ENCODE measurements at places on chromosomes 12 and 14.
A peak's percentile ranks its signal among the peaks of the same experiment; 100 is the strongest.

DNA sequence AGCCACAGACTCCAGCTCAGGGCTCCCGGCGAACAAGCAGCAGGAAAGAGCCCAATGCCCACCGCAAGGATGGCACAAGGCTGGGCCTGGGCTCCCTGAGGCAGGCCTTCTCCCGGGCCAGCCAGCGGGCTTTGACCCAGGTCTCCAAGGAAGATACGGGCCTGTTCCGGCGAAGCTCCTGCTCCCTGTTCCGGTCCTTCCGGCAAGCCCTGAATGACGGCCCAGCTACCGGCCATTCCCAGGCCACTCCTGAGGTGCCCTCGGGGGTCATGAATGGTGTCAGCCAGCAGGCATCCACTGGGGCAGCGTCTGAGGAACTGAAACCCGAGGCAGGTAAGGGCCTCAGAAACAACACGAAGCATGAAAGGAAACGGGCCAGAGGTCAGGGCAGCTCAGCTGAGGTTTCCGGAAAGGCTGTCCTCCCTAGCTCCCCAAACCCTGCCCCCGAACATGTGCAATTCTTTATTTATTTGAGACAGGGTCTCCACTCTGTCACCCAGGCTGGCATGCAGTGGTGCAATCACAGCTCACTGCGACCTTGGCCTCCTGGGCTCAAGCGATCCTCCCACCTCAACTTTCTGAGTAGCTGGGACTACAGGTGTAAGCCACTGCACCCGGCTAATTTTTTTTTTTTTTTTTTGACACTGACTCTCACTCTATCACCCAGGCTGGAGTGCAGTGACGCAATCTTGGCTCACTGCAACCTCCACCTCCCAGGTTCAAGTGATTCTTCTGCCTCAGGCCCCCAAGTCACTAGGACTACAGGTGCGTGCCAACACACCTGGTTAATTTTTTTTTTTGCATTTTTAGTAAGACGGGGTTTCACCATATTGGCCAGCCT is 6.0 kb downstream of the EXOC3L4 start:
- no peak overlapping the region for H3K4me3 ChIP-seq
- H3K27ac ChIP-seq: no peak overlapping the region
- no peaks in the 10 kb centered on the region for H3K36me3 ChIP-seq
- H3K4me1 ChIP-seq: peaks cover 3% of the 10 kb centered on the region

GRCh38 chr14:105201925-105202513 is 20.9 kb upstream of the NUDT14 start:
- no peak for DNase-seq
- no peak overlapping the region for H3K27ac ChIP-seq
- H3K36me3 ChIP-seq: no peaks in the 10 kb centered on the region
- no peak overlapping the region for H3K4me3 ChIP-seq

- no peaks in the 10 kb centered on the region for H3K4me1 ChIP-seq
- H3K36me3 ChIP-seq: no peaks in the 10 kb centered on the region
- no peak overlapping the region for H3K4me3 ChIP-seq
Observed at GRCh38 chr14:98819132-98819866, 452.7 kb downstream of the BCL11B start.

DNA sequence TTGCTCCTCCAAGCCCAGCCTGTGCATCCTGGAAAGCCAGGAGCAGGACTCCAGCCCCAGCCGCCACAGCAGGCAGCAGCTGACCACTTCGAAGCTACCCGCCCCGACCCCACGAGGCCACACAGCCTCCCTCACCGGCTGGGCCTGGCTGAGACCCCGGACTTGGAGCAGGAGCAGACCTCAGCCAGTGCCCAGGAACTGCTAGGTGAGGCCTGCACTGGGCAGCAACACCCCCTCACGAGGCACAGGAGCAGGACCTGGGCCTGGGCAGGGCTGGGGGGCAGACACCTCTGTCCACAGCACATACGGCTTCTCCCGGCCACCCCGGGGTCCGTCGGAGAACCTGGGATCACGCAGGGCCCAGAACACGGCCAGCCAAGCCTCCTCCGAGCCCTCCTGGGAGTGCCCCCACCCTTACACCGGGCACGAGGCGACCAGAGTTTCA is 137.4 kb upstream of the C14orf180 start:
- peak; percentile 57 for DNase-seq
- H3K4me1 ChIP-seq: no peaks in the 10 kb centered on the region
- no peaks in the 10 kb centered on the region for H3K36me3 ChIP-seq
- no peak overlapping the region for H3K4me3 ChIP-seq
- no peaks in the 10 kb centered on the region for H3K27me3 ChIP-seq

GRCh38 chr12:130334937-130335336 is 2.8 kb upstream of the PIWIL1 start:
- no peak overlapping the region for H3K27ac ChIP-seq
- no peaks in the 10 kb centered on the region for H3K27me3 ChIP-seq
- H3K4me3 ChIP-seq: no peak overlapping the region
- no peaks in the 10 kb centered on the region for H3K4me1 ChIP-seq

DNA sequence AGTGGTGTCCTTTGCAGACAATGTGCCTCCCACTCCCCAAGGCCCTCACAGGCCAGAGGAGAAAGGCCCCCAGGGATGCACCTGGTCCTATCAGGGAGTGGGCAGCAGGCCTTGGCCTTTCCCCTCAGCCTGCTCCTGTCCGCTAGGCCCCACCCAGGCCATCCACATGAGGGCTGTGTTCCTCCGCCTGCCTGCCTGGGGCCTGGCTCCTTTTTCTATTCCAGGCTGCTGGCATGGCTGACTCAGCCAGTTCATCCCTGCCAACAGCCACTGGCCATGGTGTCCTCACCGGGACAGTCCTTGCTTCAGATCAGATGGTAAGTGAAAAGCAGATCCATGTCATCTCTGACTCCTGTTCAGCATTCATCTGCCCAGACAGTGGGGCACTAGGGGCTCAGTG is 13.4 kb downstream of the ISM2 start:
- no peaks in the 10 kb centered on the region for H3K36me3 ChIP-seq
- no peak overlapping the region for H3K4me3 ChIP-seq
- no peaks in the 10 kb centered on the region for H3K4me1 ChIP-seq
- H3K27me3 ChIP-seq: no peaks in the 10 kb centered on the region
- DNase-seq: no peak

DNA sequence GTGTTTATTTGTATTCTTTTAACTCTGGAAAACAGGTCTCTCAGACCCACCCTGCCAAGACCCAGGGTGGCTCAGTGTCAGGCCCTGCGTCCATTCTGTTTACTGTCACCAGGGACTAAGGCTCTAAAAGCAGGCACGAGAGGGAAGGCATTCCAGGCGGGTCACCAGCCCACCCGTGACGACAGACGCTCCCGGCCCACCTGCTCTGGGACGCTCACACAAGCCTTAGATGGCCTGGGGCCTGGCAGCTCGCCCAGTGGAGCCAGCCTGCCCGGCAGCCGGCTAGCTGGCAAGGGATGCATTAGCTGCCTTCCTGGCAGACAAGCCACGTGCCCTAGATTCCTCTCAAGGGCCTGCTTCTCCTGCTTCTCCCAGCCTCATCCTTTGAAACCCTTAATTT is 9.2 kb upstream of the NUAK1 start:
- no peaks in the 10 kb centered on the region for H3K36me3 ChIP-seq
- H3K4me1 ChIP-seq: peaks cover 4% of the 10 kb centered on the region
- no peaks in the 10 kb centered on the region for H3K27me3 ChIP-seq
- peak overlapping the region; percentile 57 for H3K27ac ChIP-seq

DNA sequence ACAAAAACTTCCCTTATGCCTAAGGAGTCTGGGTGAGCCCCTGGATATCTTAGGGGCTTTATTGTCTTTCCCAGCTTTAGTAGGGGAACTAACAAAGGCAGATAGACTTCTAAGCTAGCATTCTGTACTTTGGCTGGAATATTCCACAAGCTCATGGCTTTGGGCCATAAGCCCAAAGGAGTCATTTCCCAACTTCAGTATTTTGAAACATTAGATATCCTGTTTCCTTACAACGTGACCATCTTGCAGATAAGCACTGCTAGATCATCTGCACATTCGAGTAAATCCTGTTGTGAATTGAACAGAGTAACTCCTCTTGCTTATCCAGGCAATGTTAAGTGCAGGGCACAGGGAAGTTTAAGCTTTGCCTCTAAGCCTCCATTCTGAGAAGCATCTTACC is 70.6 kb upstream of the ACTN1 start:
- no peaks in the 10 kb centered on the region for H3K27me3 ChIP-seq
- no peak overlapping the region for H3K4me3 ChIP-seq
- peak overlapping the region; percentile 92 for H3K27ac ChIP-seq

DNA sequence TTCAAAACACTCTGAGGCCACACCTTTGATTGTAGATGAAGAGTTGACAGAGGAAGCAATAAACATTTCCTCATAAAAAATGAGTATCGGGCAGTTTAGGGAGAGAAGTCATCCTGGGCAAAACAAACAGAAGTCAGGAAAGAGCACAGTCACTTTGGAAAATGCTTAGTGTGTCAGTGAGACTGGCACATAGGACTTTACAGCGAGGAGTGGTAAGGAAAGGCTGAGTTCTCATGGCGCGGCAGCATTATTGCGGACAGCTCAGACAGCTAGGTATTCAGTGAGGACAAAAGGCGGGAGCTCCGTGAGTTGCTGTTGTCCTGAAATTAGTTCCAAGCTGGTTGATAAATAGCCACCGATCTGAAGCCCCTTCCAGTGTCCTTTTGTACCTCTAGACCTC is 229.9 kb downstream of the SNAPC1 start:
- no peak overlapping the region for H3K4me3 ChIP-seq
- H3K36me3 ChIP-seq: no peaks in the 10 kb centered on the region
- H3K27ac ChIP-seq: no peak overlapping the region
- no peaks in the 10 kb centered on the region for H3K27me3 ChIP-seq
- DNase-seq: no peak

DNA sequence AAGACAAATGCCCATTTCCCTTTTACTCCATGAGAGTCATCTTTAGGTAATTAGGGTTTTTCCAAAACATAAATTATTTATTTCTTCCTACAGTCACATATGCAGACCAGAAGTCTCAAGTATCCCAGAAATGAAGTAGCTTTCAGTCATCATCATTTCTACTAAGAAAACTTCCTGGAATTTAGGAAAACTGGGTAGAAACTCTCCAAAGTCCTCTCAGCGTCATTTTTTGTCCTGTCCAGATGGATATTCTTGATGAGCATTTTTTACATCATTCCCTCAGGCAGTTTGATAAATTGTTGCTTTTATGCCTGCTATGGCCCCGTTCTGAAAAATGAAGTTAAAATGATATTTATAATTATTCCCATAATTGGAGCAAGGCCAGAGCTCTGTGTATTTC is 93.9 kb upstream of the DCN start:
- H3K4me1 ChIP-seq: peaks cover 5% of the 10 kb centered on the region
- no peak for DNase-seq
- H3K4me3 ChIP-seq: no peak overlapping the region
- H3K27me3 ChIP-seq: no peaks in the 10 kb centered on the region
